Bone marrow (tissue), 2 donors: ENCODE measurements at places on chromosomes 13 and 19.

DNA sequence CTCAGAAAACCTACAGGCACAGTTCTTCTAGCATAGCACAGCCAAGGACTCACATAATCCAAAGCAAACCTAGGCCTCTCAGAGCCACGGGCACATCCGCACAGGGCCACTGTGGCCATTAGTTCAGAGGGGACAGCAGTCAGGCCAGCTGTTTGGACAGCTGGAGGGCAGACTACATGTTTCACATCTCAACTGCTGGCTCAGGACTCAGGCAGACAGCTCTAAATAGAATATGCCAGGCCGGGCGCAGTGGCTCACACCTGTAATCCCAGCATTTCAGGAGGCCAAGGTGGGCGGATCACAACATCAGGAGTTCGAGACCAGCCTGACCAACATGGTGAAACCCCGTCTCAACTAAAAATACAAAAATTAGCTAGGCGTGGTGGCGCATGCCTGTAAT is 26.8 kb downstream of the SAFB2 start:
- DNase-seq = no peak

DNA sequence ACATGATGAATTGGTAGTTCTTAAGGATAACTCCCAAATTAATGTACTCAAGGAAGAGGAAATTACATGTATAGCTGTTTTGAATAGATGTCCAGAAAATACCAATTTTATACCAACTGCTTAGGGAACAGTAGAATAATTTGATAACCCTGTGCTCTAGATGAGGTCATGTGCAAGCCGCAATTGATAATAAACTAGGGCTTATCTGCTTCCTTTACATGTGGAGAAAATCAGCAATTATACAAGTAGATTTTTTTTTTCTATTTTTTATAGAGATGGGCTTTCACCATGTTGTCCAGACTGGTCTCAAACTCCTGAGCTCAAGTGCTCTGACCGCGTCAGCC is 9.3 kb downstream of the TPT1 start:
- no peak for DNase-seq

DNA sequence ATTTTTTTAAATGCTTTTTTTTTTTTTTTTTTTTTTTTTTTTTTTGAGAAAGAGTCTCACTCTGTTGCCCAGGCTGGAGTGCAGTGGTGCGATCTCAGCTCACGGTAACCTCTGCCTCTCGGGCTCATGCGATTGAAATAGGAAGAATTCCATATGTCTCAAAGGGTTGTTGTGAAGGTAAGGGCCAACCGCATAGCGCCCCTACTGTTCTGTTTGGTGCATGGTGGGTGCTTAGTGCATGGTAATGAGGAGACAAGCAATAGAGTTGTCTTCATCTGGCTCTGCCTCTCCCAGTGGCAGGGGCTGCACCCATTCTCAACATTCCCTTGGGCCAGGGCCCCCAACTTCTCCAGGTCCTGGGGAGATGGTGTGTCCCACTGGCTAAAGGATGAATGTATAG is 68.7 kb downstream of the RASL11A start:
- DNase-seq = no peak

DNA sequence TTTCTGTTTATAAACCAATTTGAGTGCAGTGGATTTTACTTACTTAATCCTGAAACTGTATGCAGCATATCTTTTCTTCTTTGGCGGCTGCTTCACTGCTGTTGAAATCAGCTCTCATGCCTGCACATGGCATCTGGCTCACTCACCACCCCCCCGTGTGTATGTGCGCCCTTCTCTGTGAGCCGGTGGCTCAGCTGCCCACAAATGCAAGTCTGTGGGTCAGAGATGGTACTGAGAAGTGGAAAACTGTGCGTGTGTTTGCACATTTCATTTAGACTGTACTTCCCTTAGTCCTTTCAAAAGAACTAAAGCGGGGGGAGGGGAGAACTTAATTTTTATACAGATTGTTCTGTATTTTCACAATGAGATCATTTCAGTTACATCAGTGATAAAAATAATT is 307.6 kb downstream of the SHISA2 start:
- no peak for DNase-seq

DNA sequence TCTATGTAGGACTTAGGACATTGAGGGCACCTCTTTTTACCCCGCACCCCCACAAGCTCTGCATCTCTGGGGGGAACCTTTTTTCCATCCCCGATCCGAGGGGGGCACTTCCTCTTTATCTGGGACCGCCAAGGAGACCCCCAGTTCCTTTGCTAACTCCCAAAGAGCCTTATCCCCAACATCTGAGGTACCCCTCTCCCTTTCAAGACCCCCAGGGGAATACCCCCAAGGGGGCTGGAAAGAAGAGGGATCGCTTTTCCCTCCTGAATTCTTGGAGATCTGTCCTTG is 1.1 kb downstream of the TNFSF9 start:
- no peak for DNase-seq

GRCh38 chr19:2495130-2495641 is 19.3 kb downstream of the GADD45B start:
- no peak for DNase-seq

- DNase-seq = no peak
Measured at GRCh38 chr13:28052945-28053344, 47.4 kb downstream of the FLT3 start.

DNA sequence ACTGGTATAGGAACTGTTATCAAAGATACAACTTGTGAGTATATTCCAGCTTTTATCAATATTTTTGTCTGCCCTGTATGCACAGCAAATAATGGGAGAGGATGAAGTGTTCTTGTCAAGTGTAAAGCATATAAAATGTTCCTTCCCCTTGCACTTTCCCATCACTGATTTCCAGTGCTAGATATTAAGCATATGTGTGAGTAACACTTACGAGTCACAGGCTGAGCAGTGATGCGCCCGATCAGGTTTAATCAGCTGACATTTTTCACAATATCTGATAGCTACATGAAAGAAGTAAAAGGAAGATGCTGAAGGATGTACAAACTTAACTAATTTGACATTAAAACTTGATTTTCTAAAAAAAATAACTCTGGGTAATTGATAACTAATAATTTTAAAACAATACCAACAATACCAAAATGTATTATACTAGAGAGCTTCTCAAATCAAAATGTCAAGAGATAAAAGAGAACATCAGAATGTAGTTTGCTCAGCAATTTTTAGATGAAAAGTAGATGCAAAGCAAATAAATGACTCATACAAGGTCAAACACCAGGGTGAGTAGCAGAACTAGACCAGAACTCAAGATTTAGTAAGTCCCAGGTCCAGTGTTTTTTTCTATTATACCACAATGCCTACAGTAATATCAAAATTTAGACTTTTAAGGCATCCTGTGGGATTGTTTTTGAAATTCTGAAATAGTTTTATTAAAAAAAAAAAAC is 56.4 kb downstream of the ZDHHC20 start:
- no peak for DNase-seq

DNA sequence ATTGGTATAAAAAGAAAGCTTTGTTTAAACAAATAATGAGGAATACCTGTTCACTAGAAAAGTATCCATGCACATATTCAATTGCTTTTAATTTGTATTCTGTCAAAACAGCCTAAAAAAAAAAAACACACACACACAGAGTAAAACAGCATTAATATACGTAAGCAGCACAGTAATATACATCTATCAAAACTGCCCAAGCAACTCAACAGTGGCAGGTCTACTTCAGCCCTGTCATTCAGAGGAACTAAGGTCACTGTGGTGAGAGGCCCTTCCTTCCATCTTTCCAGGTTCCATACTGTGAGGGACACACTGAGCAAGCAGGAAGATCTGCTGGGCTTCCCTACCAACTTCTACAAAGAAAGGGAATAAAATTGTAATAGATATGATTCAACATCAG is 3.8 kb downstream of the PROSER1 start:
- no peak for DNase-seq

GRCh38 chr13:110410936-110411687 is 104.0 kb downstream of the COL4A2 start:
- no peak for DNase-seq

- no peak for DNase-seq
Measured at GRCh38 chr13:22967669-22968068, 213.1 kb upstream of the SGCG start.

DNA sequence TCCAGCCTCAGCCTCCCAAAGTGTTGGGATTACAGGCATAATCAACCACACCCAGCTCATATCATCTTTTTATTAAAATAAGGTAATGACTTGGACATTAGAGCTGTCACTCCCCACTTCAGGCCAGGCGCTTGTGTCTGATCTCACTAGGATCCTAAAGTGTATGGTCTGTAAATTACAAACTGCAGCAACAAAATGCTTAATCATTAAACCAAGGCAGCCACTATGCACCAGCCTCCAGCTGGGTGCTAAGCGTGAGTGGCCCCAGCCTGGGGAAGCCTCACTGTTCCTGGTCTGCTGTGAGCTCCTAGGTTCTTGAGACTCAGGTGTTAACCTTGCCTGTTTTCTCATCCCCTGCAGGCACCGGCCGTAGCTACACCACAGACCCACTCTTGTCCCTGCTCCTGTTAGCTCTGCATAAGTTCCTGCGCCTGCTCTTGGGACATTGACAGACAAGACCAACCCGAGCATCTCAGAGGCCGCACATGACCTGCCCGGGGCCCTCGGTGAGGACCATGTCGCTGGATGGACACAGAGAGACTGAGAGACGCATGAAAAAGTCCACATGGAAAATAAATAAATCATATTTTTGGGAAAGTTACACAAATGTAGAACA is 37.8 kb downstream of the VSTM2B start:
- DNase-seq = no peak

GRCh38 chr19:55620410-55621204 is 3.8 kb downstream of the ZNF784 start:
- peak; percentile 13 for DNase-seq

DNA sequence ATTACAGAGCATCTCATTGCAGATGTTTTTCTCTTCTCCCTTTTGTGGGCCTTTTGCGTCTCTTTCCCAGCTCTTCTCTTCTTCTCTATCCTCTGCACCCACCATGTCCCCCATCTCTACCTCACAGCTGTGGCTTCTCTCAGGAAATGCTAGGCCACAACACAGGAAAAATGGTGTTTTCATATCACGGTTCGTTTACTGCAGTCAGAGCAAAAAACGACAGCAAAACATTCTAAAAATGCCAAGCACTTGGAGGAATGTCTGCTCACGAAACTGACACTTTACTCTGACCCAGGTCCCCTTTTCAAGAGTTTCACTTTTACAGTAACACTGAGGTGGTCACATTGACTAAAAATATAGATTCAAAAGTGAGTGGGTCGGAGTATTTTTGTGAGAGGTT is 152.2 kb downstream of the DCT start:
- no peak for DNase-seq

DNA sequence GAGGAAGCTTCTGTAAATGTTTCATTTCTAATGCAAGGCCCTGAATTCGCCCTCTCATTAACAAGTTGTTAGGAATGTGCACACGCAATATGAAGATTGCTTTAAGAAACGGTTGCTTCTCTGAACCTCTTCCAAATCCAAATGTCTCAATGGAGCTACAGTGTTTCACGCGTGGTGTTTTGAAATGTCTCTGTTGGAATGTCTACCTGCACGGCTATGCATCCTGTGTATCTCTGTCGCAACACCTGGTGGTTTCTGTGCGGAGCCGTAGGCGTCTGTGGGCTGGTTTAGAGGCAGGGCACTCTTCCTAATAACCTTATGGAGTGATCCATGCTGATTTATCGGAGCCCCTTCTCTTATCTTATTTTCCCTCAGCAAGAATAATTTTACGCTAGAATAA is 1584.2 kb upstream of the SLC10A2 start:
- no peak for DNase-seq

DNA sequence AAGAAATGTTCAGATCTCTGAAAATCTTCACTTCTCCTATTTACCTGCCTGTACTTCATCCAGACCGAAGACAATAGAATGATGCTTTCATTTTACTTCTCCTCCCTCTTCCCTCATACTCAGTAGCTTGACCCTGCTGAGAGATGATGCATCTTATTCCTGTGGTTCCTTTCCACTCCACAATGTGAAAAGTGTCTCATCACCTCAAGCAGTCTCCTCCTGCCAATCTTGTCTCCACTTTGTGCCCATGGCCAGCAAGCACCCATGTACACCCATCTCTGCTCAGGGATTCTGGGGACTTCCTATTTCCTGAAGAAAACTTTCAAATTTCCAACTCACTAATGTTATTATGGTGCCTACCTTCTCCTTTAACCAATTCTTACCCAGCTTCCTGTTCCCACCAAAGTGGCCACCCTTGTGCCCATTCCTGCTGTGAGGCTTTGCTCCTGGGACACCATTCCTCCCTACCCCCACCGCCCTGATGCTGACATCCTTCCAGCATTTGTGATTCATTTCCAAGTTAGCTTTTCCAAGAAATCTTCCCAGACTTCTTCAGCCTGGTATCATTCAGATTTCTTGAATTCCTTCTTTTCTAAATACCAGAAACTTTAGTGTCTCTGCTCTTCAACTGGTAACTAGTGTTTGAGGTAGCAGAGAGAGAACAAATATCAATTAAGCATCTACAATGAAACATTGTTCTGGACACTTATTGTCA is 212.5 kb downstream of the POSTN start:
- DNase-seq = no peak

GRCh38 chr19:6318772-6319171 is 14.6 kb downstream of the ACER1 start:
- DNase-seq = no peak

- no peak for DNase-seq
Measured at GRCh38 chr13:88112526-88112925, 441.4 kb downstream of the SLITRK5 start.

DNA sequence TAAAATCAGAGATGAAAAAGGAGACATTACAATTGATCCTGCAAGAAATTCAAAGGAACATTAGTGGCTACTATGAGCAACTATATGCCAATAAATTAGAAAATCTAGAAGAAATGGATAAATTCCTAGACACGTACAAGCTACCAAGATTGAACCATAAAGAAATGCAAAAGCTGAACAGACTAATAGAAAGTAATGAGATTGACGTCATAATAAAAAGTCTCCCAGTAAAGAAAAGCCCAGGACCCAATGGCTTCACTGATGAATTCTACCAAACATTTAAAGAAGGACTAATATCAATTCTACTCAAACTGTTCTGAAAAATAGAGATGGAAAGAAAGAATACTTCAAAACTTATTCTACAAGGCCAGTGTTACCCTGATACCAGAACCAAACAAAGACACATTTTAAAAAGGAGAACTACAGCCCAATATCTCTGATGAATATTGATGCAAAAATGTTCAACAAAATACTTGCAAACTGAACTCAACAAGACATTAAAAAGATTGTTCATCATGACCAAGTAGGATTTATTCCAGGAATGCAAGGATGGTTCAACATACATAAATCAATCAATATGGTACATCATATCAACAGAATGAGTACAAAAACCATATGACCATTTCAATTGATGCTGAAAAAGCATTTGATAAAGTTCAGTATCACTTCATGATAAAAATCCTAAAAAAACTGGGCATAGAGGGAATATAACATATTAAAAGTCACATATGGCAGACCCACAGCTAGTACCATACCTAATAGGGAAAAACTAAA is 35.8 kb downstream of the UQCRFS1 start:
- no peak for DNase-seq

DNA sequence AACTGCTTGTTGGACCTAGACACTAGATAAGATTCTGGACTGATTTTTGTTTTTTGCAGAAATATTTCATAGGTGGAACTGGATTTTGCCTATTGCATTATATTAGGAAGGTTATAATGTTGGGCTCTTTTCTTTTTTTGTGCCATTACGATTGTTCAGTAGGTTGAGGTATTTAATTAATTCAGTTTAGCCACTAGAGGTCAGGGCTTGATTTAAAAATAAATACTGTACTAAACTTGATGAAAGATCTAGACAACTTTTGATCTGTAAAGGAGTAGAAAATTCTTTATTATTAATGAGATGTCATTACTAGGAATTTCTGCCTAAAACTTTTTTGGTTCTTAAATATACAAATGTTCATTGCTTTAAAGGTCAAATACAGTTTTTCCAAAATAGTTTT is 15.2 kb upstream of the SUPT20H start:
- no peak for DNase-seq
